NCI-H1092 treated with DMSO at 0.1 percent for 48 hours (cell line): ENCODE measurements at places on chromosomes 7 and 10.

GRCh38 chr7:25179325-25179724, 49.0 kb downstream of the NPVF start:
- no peak for DNase-seq

GRCh38 chr10:26573674-26574073, 123.8 kb upstream of the PDSS1 start:
- no peak for DNase-seq

- DNase-seq, result no peak
These were observed 46.2 kb upstream of the SLC39A12 start for GRCh38 chr10:17905491-17905890.

- DNase-seq, result no peak
These were observed 19.9 kb upstream of the FMC1 start for GRCh38 chr7:139321071-139321745.

DNA sequence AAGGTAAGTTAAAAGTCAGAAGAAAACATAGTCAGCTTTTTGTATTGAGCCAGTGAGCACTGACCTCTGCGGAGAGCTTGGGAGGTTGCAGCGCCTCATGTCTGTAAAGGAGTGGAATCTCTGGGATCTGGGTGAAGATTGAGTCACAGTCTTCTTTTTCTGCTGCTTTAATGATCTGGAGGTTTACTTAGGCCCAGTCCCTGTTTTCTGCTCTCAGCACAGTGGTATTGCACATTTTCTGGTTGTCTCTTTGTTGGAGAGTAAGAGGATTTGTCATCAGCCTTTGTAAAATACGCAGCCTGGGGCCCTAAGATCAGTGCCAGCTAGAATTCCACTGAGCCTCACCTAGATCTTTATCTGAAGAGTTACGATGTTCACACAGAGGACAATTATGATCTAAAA, 58.3 kb upstream of the GJD4 start:
- no peak for DNase-seq

- no peak for DNase-seq
These were observed 8.4 kb downstream of the GIGYF1 start for GRCh38 chr7:100685631-100686145.

DNA sequence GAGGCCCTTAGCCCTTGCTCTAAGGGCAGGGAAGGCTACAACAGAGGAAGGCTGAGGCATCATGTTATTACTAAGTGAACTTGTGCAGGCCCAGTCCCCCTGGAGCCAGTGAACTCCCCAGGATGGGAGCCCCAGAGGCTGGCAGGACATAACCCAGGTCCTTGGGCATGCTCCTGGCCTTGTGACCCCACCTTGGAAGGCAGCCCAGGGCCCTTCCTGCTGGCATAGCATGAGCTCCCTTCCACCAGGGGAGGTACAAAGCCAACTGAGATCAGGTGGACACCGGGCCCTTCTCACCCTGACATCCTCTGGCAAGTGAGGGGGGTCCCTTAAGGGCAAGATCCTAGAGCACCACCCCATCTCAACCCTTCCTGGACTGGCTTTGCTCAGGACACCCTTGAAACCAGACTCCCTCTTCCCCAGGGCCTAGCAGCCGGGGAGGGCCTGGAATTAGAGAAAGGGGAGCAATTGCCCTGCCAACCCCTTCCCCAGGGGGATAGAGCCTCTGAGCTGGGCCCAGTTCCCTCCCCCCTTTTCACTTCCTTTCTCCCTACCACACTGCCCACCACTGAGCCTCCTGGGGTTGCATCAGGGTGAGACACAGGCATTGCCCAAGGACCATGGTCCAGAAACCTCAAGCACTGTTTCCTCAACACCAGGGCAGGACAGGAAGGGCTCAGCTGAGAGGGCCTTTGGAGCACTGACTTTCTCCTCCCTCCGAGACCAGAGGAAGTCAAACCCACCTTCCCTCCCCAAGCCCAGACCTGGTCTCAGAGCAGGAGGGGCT, 1.8 kb upstream of the VSIR start:
- DNase-seq, result no peak

GRCh38 chr7:151011097-151011409, 13.2 kb downstream of the ATG9B start:
- no peak for DNase-seq

- DNase-seq, result no peak
These were observed 210.5 kb downstream of the ARHGAP21 start for GRCh38 chr10:24513155-24513554.

DNA sequence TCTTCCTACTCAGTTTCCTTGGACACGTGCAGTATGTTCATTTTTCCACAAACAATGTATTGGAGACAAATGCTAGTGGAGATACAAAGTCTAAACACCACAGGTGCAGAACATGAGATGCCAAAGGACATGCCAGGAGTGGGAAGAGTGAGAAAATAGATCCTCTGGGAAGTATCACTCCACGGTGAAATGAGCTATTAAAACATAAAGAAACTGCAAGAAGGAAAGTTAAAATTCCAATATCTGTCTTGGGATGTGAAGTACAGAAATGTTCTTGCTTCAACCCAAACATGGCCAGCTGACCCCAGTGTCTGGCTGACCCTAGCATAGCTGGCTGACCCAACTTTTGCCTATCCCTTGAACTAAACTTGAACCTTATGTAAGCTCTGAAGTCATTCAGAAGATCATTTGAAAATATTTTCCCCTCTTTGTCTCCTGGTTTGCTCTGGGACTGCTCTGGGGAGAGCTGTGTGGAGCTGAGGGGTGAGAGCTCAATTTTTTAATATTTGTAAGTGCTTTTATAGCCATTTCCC, 59.5 kb downstream of the FZD1 start:
- no peak for DNase-seq

DNA sequence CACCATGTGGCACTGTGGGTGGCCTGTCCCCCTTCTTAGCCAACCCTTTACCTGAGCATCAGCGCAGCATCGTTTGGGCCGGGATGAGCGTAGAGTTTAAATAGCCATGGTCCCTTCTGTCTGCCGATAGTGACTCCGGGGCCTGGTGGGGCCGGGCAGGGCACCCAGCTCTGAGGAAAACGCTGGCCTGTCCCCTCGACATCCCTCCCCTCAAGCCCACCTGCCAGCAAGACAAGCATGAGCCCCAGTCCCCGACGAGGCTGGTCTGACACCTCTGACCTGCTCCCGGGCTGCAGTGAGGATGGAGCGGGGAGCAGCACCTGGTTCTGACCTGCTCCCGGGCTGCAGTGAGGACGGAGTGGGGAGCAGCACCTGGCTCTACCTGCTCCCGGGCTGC, 31.1 kb upstream of the CNPY1 start:
- no peak for DNase-seq

DNA sequence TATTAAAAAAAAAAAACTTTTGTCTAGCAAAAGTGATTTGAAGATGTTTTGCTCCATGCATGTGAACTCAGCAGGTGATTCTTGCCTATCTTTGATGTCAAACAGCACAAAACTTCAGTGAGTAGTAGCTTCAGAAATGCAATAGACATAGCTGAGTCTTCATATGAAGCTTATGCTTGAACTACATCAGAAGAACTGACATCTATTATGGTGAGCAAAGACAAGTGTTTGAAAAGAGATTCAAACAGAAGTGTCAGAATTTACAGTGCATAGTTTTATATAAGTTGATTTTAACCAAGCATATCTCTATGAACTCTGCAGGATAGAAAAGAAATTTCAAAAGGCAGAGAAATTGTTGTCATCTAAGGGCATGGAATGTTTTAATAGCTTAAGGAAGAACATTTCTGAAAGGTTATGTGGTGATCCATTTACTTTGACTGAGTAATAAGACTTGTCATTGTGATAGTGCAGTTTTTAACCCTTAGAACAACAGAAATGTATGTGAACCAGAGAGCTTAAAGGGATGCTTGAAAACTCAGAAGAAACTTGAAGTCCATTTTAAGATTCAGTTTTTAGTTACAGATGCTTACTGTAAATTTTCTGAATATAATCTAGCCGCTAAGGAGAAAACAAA, 351.4 kb downstream of the MDFIC start:
- no peak for DNase-seq

DNA sequence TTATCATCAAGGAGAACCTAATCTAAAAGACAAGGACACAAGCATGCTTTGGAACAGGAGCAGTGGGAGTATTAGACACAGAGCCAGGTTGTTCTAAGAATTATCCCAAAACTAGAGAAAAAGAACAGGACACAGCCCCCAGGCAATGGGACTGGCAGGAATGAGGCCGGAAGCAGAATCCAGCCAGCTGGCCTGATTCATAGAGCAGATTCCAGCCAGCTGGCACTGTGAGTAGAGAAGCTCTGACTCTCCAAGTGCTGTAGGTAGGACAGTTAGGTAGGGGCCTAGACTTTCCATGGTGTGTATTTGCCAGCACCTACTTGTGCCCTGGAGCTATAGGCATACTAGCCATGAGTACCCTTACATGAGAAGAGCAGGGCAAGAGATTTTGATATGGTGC, 13.3 kb upstream of the RAB18 start:
- DNase-seq, result no peak

DNA sequence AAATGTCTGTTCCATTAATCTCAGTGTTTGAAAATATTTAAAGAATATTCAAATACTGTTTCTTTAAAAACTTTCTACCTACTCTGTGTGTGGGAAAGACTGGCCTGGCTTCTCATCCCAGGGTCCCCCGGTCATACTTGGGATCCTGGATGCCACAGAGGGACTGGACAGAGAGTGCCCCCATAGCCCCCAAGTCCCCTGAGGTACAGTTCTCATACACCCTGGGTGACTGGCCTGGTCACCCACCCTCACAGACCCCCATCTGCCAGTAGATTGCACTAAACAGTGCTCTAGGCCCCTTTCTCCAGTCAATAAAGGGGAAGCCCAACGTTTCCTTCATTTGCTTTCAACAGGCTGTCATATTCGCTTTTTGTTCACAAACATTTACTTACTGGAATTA, 3.0 kb downstream of the TMEM273 start:
- no peak for DNase-seq

GRCh38 chr10:47024046-47024322, 112.8 kb downstream of the PTPN20 start:
- no peak for DNase-seq

DNA sequence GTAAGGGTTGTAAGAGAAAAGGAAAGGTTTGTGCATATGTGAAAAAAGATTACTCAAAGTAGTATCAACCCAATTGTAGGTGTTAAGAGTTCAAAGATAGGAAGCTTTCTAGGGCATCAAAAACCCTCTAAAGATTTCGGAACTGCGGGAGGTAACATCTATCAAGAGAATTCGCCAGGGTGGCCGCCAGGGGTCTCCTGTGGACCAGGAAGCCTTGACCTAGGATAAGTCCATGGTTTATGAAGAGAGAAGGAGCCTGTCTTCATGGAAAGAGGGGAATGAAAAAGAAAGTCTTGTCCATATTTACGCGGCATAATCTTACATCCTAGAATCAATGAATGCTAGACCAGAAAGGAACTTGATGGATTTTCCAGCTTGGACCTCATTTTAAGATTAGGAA, 140.7 kb upstream of the CALCR start:
- peak; percentile 50 for DNase-seq

DNA sequence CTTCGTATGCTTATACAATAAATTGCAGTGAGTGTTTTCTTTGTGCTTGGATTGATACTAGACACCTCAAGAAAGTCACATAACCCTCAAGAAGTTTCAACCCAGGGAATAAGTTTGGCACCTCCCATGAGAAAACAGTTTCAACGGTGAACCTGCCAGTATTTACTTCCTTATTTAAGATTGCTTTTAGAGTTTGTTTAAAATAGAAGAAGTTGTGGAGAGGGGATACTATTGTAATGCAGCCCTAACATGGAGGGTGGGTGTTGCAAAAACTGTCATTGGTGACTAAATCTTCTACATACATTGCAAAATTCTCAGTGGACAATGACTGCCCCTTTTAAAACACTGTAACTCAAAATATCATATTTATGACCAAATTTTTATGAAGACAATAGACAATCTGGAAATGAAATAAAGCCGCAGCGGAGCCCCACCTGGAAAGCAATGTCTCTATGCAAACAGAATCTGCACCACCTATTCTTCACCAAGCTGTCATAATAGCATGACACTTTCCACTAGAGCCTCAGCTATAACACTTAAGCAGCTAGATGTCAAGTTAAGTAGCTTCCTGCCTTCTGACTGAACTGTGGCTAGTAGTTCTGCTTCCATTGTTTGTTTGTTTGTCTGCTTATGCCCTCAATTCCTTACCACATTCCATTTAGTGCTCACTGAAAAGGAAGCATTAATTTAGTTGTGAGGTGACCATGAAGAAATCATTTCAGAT, 98.2 kb downstream of the MDFIC start:
- no peak for DNase-seq

DNA sequence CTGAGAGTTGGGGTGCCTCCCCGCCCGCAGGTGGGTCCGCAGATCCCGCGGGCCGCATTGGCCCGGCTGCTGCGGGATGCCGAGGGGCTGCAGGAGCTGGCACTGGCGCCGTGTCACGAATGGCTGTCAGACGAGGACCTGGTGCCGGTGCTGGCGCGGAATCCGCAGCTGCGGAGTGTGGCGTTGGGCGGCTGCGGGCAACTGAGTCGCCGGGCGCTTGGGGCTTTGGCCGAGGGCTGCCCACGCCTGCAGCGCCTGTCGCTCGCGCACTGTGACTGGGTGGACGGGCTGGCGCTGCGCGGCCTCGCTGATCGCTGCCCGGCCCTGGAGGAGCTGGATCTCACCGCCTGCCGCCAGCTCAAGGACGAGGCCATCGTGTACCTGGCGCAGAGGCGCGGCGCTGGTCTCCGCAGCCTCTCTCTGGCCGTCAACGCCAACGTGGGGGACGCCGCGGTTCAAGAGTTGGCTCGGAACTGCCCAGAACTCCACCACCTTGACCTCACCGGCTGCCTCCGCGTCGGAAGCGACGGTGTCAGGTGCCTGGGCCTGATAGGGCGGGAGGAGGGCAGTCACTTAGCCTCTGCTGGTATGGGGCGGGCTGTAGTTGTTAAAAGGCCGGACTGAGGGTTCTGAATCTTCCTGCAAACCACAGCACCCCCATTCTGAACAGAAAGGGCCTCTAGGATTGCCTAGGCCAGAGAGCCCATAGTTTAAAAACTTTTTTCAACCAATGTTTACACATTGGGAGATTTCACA, 1.3 kb downstream of the FBXL15 start:
- DNase-seq, result no peak

GRCh38 chr7:46115410-46115809, 194.3 kb upstream of the IGFBP3 start:
- DNase-seq, result no peak

GRCh38 chr7:25075459-25075858, 49.6 kb downstream of the CYCS start:
- DNase-seq, result no peak

DNA sequence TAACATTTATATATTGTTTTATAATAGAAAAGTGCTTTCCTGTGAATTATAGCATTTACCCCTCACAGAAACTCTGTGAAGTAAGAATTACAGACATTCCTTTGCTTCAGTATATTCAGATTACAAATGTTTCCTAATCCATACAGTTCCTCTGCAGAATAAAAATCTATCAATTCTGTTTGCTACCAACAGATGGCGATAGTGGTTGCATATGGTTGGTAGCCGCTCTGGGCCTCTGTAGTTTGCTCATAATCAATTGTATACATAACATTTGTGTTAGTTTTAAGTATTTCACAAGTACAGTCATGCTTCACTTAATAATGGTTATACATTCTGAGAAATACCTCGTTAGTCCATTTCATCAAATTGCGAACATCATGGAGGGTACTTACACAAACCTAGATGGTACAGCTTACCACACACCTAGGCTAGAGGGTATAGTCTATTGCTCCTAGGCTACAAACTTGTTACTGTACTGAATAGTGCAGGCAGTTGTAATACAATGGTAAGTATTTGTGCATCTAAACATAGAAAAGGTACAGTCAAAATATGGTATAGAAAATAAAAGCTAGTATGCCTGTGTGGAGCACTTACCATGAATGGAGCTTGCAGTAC, 94.4 kb upstream of the STEAP4 start:
- peak; percentile 43 for DNase-seq
